ENCODE measurements at places on chromosomes 16 and 17. TPM values are rescaled to one million over a fixed set of nuclear protein-coding genes. Genes with fewer than 3 reads are reported as not detected.

Gene HLF
- 4.5 TPM for total RNA-seq

Gene KRT15
- not detected for total RNA-seq

Gene PRMT7
- 80.5 TPM for total RNA-seq

Gene KRTAP4-6
- not detected for total RNA-seq

Gene TMEM106A
- total RNA-seq = 18.5 TPM

Gene FBXL16
- total RNA-seq = 6.4 TPM

Gene PPL
- total RNA-seq = not detected

Gene KCNJ18
- total RNA-seq = not detected

Gene RNF112
- total RNA-seq = 0.32 TPM

Gene CHRNB1
- 6.6 TPM for total RNA-seq

Gene KIF2B
- not detected for total RNA-seq

Gene ABCA6
- total RNA-seq = not detected

Gene SLC13A2
- not detected for total RNA-seq

Gene IKZF3
- 18.3 TPM for total RNA-seq

GRCh38 chr17:62998166-62998565, 32.1 kb downstream of the TANC2 start:
- DNase-seq = no peak

DNA sequence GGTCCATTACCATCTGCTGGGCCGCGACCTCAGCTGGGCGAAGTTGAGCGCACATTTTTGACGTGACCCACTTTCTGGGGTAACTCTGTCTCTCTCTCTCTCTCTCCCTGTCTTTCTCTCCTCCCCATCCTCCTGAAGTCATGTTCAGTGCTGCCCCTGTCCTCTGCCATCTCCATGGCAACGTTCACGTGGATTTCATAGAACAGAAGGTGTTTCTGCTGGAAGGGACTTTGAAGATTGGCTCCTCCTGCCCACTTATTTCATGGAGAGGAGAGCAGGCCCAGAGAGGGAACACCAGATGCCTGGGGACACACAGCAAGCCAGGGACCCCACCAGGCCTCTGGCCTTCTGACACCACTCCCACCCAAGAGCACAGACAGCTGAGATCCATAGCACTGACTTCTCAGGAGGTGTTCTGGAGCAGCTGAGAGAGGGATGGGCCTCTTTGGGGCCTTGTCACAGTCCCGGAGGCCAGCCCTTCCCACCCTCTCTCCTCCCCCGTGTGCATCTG, 4.2 kb upstream of the CCNF start:
- DNase-seq = no peak

- no peak for DNase-seq
Measured at GRCh38 chr17:7838090-7839075, 4.4 kb downstream of the KDM6B start.

- DNase-seq = no peak
Measured at GRCh38 chr16:86455640-86456039, 54.7 kb upstream of the FOXF1 start.

DNA sequence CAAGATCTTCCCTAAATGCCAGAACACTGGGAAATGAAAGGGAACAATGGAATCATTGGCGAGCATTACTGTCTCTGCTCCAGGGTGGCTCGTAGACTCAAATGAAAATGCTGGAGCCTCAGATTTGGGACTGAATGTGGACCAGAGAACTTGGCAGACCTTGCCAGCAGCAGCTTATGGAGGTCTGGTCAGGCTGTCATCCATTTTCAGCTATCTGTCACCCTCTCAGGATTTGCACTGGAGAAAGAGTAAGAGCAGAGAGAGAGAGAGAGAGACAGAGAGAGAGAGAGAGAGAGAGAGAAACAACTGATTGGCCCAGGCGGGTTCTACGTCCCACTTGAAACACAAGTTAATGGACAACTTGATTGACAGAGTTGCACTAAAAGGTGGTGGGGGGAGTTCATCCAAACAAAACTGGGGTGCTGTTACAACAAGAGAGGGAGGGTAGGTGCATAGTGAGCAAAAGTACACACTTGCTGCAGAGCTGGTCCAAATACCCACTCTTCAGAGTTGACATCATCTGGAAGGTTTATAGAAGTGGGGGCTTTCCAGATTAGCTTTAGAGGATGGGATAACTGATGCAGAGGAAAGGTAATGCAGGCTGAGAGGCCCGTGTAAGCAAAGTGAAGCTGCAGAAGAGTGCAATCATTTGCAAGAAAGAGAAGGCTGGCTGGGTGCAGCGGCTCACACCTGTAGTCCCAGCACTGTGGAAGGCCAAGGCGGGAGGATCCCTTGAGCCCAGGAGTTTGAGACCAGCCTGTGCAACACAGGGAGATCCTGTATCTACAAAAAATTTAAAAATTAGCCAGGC, 16.5 kb upstream of the NSMCE1 start:
- DNase-seq = no peak

- no peak for DNase-seq
Measured at GRCh38 chr16:51888016-51888415, 658.9 kb downstream of the TOX3 start.

GRCh38 chr16:52964290-52964689, 88.4 kb downstream of the CHD9NB start:
- DNase-seq = no peak

- DNase-seq = no peak
Measured at GRCh38 chr17:44134752-44135568, 6.8 kb upstream of the HROB start.

GRCh38 chr16:26091511-26091910, 399.8 kb downstream of the HS3ST4 start:
- DNase-seq = no peak

DNA sequence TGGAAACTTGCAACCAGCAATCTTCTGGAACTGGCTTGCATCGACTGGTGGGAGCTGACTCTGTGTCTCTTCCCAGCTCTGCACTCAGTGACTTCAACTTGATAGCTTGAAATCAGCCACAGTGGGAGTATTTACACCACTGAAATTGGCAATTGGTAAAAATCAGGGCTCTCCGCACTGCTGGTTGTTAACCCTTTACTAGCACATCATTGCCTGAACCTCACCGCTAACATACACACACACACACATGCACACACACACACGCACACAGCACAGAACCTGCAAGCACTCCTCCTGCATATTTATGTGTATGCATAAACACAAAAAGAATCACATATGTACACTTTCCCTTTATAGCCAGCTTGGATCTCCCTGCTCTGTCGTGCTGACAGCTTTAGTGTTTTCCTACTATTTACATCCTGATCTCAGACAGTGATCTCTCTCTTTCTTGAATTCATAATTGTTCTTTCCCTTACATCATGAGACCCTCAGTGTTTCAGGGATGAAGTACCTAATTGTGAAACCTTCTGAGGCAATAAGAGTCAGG, 7.9 kb upstream of the TMIGD1 start:
- DNase-seq = no peak

GRCh38 chr17:81328978-81329926, 34.1 kb upstream of the SLC38A10 start:
- DNase-seq = no peak

DNA sequence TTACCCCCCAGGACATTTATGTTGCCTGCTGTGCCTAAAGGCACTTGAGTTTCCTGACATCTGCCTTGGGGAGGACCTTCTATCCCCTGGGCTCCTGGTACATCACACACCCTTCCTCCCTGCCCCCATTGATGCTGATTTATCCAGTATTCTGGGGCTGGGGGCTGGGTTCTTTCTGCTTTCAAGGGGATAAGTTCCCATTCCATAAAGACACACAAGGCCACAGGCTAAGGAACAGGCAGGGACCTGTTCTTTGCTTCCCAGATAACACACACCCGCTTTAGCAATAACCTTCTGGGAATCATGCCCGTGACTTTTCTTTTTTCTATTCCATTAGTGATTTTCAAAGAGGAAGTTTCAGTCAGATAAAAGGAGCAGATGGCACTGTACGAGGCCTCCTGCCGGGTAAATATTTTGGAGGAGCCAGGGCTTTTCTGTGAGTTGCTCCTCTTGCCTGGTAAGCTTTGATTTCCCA, 30.6 kb downstream of the CHD9 start:
- DNase-seq = no peak

DNA sequence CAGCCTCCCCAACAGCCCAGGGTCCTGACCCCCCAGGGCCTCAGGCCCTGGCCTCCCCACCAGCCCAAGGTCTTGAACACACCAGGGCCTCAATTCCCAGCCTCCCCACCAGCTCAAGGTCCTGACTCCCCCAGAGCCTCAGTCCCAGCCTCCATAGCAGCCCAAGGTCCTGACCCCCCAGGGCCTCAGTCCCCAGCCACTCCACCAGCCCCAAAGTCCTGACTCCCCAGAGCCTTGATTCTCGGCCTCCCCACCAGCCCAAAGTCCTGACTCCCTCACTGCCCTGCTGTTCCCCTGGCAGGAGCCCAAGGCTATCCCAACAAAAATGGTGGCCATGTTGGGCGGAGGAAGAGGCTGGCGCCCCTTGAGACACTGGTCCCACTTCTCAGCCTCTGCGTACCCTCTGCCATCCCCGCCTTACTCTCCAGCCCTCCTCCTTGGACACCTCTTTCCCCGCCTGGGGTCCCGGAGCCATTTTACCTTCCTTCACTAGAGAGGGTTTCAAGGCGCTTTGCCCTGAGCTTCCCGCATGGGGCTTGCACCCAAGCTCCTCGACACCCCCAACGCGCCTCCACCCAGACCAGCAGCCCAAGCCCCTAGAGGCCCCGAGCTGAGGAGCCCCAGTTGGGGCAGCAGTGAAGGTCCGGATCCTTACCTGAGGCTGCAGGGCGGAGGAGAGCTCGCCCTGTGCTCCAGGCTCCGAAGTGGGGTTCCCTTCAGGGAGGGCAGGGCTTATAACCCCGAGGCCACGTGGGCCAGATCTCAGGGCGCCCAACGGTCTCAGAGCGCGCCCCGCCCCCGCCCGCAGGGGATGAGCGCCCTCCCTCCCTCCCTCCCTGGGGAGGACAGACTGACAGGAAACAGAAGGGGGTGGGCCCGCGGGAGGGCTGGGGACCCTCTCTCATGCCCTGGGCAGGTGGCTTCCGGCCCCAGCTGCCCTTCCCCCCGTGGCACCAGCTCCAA, 3.5 kb upstream of the TSPOAP1 start:
- peak; percentile 91 for DNase-seq

GRCh38 chr17:63927464-63928171, 4.5 kb downstream of the CD79B start:
- DNase-seq = no peak

DNA sequence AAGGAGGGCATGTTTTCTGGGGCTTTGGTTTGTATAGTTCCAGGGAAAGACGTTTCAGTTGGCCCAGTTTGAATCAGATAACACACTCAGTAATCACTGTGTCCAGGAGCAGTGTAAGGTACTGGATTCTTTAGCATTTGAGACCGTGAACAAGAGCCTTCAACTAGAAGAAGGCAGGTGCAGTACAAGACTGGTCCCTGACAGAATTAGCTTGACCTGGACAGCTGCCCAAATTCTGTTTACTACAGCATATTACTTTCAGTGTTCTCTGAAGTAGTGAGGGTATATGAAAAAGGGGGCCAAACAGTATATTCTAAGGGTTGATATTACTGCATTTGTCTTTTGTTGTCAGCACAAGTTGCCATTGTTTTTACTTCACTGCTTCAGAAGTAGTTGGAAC, 81.3 kb downstream of the COX10 start:
- DNase-seq = no peak

DNA sequence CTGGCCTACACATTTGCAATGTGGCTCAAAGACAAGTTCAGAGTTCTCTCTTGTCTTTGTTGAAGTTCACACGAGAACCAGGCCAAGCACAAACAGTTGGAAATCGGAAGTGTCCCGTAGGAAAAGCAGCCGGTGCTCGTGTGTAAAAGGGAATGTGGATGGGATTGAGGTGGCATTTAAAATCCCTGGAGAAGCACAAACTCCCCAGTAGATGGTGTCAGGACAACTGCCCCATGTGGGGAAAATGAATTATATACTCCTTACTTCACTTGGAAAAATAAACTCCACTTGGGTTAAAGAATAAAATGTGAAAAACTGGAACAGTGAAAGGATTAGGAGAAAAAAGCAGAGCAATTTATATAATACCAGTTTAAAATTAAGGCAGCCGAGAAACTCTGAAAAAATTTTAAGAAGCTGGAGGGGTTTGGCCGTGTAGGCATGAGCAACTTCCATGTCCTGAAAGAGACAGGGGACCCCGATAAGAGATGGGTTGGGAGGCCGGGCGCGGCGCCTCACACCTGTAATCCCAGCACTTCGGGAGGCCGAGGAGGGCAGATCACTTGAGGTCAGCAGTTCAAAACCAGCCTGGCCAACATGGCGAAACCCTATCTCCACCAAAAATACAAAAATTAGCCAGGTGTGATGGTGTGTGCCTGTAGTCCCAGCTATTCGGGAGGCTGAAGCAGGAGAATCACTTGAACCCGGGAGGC, 28.1 kb downstream of the CBFA2T3 start:
- DNase-seq = no peak

DNA sequence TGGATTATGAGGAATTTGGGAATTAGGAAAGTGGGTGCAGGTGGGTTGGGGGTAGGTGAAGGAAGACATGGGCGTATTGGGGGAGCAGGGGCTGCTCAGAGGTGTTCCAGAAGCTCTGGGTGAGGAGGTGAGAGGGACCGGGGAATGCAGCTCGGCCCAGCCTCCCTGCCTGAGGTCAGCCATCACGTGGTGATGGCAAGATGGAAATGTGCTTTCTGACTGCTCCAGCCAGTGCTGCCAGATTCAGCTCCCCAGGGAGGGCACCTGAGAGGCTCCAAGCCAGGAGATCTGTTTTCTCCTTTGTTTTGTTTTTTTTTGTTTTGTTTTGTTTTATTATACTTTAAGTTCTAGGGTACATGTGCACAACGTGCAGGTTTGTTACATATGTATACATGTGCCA, 35.2 kb upstream of the STH start:
- no peak for DNase-seq

- DNase-seq = no peak
Measured at GRCh38 chr17:27609611-27610303, 21.2 kb upstream of the LGALS9 start.

DNA sequence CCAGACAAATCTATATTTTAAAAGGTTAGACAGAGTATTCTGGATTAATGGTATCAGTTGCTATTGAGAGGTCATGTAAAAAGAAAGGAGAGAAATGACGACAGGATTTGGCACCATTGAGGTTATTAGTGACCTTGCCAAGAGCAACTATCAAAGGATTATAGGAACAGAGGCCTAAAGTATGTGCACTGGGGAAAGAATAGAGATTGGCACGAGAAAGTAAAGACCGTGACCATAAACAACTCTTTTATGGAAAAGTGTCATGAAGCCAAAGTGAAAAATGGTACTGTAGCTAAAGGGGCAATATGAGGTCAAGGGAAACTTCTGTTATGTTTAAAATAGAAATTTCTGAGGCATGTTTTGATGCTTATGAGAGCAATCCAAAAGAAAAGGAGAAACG, 115.2 kb upstream of the KIF2B start:
- no peak for DNase-seq

GRCh38 chr17:80180192-80180591, 10.4 kb downstream of the CARD14 start:
- DNase-seq = no peak

- DNase-seq = no peak
Measured at GRCh38 chr16:54244061-54244886, 42.3 kb downstream of the IRX3 start.
